ENCODE measurements at places on chromosomes 6 and 20. TPM values are rescaled to one million over a fixed set of nuclear protein-coding genes. Genes with fewer than 3 reads are reported as not detected.

DNA sequence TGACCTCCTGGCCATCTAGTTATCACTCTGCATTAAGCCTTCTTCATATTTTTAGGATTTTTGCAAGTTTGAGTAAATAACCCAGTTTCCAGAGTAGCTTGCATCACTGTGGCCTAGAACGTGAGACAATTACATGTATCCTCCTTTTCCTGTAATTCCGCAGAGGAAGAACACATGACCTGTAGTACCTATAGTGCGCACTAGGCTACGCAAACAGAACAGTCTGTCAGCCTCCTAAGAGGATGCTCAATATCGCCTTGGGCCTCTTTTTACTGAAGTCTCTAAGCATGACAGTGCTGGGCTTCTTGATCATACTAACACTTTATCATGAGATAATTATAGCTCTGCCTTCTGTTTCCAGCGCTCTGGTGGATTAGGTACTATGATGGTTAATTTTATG is 20.2 kb upstream of the NR2E1 start:
- no peaks in the 10 kb centered on the region for H3K4me1 ChIP-seq
- H3K27ac ChIP-seq, result no peak overlapping the region
- no peaks in the 10 kb centered on the region for H3K36me3 ChIP-seq
- no peak overlapping the region for H3K4me3 ChIP-seq
- DNase-seq, result no peak

- no peaks in the 10 kb centered on the region for H3K27me3 ChIP-seq
- H3K4me1 ChIP-seq, result peaks cover 1% of the 10 kb centered on the region
- H3K36me3 ChIP-seq, result no peaks in the 10 kb centered on the region
- H3K27ac ChIP-seq, result no peak overlapping the region
- no peak for DNase-seq
- no peak overlapping the region for H3K4me3 ChIP-seq
Measured at GRCh38 chr20:51092338-51092737, 69.4 kb upstream of the KCNG1 start.

DNA sequence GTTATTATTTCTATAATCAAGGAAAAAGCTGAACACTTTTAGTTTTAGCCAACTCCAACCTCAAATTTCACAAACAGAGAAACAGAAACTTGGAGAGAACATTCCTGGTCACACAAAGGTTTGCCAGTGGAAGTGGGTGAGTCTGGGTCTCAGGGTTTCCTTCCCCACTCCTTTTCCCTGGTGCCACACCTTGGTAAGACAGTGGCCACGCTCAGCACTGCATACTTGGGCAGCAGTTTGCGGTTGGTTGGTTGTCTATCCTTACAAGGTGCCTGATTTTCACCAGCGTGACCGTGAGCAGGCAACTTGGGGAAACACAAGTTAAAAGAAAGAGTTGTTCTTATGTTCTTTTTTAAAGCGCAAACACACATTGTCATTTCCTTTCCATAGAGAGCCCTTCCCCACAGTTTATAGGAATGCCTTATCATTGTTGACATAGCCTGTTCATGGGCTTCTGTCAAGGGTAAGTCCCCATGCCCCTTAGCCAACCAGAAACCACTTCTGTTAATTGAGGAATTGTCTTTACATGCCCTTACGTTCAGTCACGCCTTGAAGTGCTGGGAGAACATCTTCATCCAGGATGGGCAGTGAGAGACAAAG is 82.2 kb downstream of the RIN2 start:
- H3K4me3 ChIP-seq, result no peak overlapping the region
- no peaks in the 10 kb centered on the region for H3K27me3 ChIP-seq
- no peak overlapping the region for H3K27ac ChIP-seq
- H3K4me1 ChIP-seq, result peaks cover 3% of the 10 kb centered on the region

- no peak overlapping the region for H3K27ac ChIP-seq
- no peak overlapping the region for H3K4me3 ChIP-seq
- H3K36me3 ChIP-seq, result no peaks in the 10 kb centered on the region
- no peak for DNase-seq
- no peaks in the 10 kb centered on the region for H3K4me1 ChIP-seq
Measured at GRCh38 chr6:149723771-149724417, 6.0 kb upstream of the LATS1 start.

Gene SLC44A4
- total RNA-seq, result 4.9 TPM

- H3K27ac ChIP-seq, result no peak overlapping the region
- DNase-seq, result no peak
- no peaks in the 10 kb centered on the region for H3K4me1 ChIP-seq
Measured at GRCh38 chr6:14789996-14790395, 455.9 kb upstream of the JARID2 start.

Gene HELZ2
- 17.6 TPM for total RNA-seq

GRCh38 chr6:46549155-46549554 is 57.9 kb upstream of the RCAN2 start:
- no peak overlapping the region for H3K27ac ChIP-seq
- H3K27me3 ChIP-seq, result no peaks in the 10 kb centered on the region
- DNase-seq, result no peak
- H3K4me1 ChIP-seq, result no peaks in the 10 kb centered on the region
- H3K4me3 ChIP-seq, result no peak overlapping the region
- no peaks in the 10 kb centered on the region for H3K36me3 ChIP-seq

GRCh38 chr6:11198663-11199603 is 33.5 kb downstream of the NEDD9 start:
- H3K27me3 ChIP-seq, result no peaks in the 10 kb centered on the region
- DNase-seq, result no peak
- H3K27ac ChIP-seq, result no peak overlapping the region
- H3K36me3 ChIP-seq, result no peaks in the 10 kb centered on the region
- no peaks in the 10 kb centered on the region for H3K4me1 ChIP-seq
- H3K4me3 ChIP-seq, result no peak overlapping the region

Gene CDH22
- 1.2 TPM for total RNA-seq

DNA sequence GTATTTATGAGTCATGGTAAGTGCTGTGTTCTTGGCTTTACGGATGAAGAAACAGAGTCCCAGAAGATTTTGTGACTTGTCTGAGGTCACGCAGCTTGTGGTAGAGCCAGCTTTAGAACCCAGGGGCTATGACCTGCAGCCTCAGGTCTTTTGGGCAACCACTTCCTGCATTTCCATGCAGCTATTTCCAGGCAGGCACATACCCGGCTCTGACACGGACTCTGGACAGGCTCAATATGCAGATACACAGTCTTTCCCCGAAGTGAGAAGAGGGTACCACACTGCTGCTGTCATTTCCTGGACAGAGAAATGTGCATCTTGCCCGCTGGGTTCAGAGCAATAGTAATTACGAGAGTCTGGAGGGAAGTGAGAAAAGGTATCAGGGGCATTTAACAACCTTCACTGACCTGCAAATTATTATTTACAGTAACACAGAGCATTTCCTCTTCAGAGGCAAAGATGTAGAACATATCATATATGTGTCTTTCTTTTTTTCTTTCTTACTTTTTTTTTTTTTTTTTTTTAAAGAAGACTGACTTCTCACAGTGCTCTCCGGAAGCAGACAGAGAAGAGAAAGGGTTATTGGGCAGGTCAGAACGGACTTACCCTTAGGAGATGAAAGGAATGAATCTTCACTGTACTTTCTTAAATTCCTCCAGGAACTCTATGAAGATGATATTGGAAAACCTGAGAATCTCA is 185.1 kb downstream of the CLIC5 start:
- H3K27ac ChIP-seq, result no peak overlapping the region
- peaks cover 4% of the 10 kb centered on the region for H3K4me1 ChIP-seq
- no peaks in the 10 kb centered on the region for H3K36me3 ChIP-seq
- H3K4me3 ChIP-seq, result no peak overlapping the region

Gene UNC93A
- total RNA-seq, result not detected

GRCh38 chr6:125076482-125076742 is 77.2 kb upstream of the TPD52L1 start:
- DNase-seq, result no peak
- no peak overlapping the region for H3K4me3 ChIP-seq
- no peaks in the 10 kb centered on the region for H3K27me3 ChIP-seq
- no peaks in the 10 kb centered on the region for H3K4me1 ChIP-seq
- no peaks in the 10 kb centered on the region for H3K36me3 ChIP-seq
- no peak overlapping the region for H3K27ac ChIP-seq

DNA sequence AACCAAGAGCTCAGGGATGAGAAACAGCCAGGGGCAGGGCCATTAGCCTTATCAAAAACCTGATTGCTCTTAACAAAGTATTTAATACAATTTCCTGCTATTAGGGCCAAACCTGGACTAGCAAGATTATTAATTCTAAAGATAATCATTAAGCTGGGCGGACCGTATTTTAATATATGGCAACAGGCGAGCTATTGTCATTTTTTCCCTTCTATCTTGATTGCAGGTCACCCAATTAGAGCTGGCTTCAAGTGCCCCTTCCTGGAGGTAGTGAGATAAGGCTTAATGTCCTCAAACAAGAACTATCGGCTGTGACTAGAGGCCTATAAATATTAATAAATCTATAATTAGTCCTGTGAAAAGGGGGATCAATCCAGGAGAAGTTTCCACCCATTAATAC is 66.0 kb upstream of the BLCAP start:
- no peaks in the 10 kb centered on the region for H3K4me1 ChIP-seq
- no peaks in the 10 kb centered on the region for H3K27me3 ChIP-seq
- DNase-seq, result no peak
- H3K27ac ChIP-seq, result no peak overlapping the region
- H3K36me3 ChIP-seq, result no peaks in the 10 kb centered on the region
- H3K4me3 ChIP-seq, result no peak overlapping the region

Gene TPD52L2
- total RNA-seq, result 68.8 TPM

DNA sequence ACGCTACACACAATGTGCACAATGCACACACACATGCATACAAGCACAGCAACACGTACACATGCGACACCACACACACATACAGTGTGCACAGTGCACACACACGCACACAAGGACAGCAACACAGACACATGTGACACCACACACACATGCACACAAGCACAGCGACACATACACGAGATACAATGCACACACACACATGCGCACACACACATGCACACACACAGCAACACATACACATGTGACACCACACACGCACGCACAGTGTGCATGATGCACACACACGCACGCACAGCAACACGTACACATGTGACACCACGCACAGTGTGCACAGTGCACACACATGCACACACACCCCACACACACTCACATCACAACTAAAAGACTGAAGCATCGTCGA is 327.3 kb downstream of the THBS2 start:
- no peaks in the 10 kb centered on the region for H3K36me3 ChIP-seq
- H3K27me3 ChIP-seq, result no peaks in the 10 kb centered on the region
- H3K4me1 ChIP-seq, result no peaks in the 10 kb centered on the region
- no peak overlapping the region for H3K27ac ChIP-seq

Gene HDGFL1
- not detected for total RNA-seq

DNA sequence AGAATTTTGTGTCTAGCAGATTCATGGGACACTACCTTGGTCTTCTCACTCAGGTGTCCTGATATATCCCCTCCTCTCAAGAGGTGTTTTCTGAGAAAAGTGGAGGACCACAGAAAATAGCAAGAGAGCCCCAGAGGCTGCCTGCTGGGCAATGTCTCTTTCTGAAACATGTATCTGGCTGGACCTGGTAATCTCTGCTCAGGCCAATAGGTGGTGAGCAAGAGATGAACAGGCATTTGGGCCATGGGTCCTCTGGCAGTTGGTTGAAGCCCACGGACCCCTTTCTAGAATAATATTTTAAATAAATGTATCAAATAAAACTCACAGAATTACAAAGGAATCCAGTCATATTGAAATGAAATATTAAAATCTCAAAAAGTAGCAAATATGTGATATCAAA is 8.8 kb upstream of the THBD start:
- no peak overlapping the region for H3K4me3 ChIP-seq
- peaks cover 8% of the 10 kb centered on the region for H3K4me1 ChIP-seq
- H3K27me3 ChIP-seq, result no peaks in the 10 kb centered on the region
- DNase-seq, result no peak
